ENCODE measurements at places on chromosomes 12 and 14.

- no peak for DNase-seq
These were observed at the start of gene RASAL1 for GRCh38 chr12:113135178-113136127. TSS of gene RASAL1 (minus strand) at chr12:113135761. CDS start at chr12:113135462, 299 bp downstream.

DNA sequence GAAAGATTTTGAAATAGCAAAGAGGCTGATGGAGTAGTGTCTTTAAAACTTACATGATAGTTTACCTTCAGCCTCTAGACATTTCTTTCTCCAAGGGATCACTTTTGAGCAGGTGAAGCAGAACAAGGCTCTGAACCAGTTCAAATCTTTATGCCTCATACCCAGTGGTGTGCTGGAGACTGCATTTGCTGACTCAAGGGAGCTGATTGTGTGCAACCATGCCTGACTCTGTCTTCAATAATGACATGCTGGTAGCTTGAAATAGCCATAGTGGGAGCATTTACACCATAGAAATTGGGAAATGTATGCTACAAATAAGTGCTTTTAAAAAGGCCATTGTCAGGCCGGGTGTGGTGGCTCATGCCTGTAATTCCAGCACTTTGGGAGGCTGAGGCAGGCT lies 482.0 kb downstream of the TMTC2 start:
- no peak for DNase-seq

DNA sequence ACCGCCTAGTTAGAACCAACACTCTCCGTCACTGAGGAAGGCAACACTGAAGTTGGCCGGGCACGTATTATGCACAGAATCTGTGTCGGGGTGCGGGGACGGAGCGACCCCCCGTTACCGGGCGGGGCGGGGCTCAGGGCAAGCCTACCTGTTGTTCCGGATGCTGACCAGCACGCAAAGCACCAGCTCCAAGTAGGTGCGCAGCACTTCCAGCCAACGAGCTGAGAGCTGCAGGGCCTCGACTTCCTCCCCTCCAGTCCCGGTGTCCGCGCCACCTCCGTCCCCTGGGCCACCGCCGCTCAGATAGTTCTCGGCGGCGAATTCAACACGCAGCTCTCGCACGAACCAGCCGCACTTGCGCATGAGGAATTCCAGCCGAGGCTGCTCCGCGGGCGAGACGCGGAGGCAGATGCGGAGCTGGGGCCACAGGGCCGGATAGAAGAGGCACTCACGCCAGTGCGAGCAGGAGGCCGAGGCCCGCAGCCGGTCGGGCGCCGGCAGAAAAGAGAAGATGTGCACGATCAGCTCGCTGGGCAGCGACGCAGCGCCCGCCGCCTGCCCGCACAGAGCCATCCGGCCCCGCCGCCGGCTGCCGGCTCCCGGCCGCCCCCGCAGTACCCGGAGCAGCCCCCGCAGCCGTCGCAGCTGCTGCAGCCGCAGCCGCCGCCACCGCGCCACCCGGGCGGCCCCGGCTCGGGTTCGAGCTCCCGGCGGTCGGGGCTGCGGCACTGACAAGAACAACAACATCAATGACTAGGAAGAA lies 636 bp downstream of the FBXO33 start:
- no peak for DNase-seq

GRCh38 chr14:91872011-91872501 lies 4.7 kb upstream of the TC2N start:
- DNase-seq = no peak

Measured in NCI-H1436 treated with DMSO at 0.1 percent for 48 hours (cell line).